Thymus (tissue), 14 donors: ENCODE measurements at places on chromosomes 3 and 15.
A peak's percentile ranks its signal among the peaks of the same experiment; 100 is the strongest.

DNA sequence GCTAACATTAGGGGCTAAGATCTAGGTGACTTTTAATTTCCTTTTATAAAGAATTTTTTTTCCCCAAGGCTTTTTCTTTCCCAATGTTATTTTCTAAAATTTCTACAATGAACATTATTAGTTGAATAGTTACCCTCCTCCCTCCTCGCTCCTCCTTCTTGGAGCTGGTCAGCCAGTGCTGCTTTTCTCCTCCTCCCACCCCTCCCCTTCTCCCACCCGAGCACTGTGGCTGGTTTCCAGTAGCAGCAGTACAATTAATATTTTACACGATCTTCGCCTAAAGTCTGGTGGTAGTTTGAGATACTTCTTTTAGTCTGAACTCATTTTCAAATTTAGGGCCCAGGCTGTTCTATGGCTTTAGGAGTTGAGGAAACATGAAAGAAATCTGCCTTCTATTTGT lies 41.6 kb downstream of the EEFSEC start:
- no peak for DNase-seq

DNA sequence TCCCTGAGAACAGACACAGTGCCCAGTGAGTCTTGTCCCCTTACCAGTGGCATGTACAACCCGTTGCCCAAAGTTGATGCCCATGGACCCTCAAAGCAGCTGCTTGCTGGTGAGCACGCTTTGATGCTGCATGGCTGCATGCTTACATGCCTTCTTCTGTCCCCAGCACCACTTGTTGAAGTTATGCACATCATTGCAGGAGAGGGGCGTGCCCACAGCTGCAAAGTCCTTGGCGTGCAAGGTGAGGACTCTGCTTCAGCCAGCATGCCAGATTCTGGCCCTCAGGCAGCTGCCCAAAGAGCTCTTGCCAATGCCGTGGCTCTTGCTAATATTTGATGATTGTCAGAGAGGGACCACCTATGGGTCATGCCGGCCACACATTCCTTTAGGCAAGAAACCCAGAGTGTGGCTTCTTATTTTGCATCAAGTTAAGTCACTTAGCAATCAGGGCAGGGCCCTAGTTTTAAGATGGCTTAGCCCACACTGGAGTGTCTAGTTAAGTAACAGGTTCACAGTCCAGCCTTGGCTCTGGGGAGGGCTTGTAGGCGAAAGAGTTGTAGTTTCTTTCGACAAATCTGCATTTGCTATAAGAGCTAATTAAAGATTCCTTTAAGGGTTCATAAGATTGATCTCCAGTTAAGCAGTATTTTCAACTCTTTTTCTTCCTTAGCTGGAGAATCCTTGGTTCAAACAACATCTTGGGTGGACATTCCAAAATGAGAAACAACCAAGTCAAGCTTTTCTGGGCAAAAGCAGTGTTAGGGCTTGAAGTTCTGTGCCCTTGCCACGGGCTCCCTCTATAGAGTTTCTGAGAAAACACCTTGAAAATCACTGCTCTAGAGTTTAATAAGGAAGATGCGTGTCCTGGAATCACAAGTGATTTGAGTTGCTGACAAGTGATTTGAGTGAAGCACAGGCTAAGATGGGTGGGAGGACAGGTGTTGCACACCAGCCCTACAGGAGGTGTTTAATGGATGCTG lies 128.6 kb downstream of the SLCO3A1 start:
- no peak for DNase-seq

- DNase-seq: peak; percentile 17
These were observed 30.6 kb downstream of the SLC28A1 start for GRCh38 chr15:84914909-84915605.

GRCh38 chr3:188972310-188972709 lies 199.5 kb upstream of the TPRG1 start:
- no peak for DNase-seq

GRCh38 chr15:101063891-101064794 lies 145.0 kb downstream of the LRRK1 start:
- no peak for DNase-seq

DNA sequence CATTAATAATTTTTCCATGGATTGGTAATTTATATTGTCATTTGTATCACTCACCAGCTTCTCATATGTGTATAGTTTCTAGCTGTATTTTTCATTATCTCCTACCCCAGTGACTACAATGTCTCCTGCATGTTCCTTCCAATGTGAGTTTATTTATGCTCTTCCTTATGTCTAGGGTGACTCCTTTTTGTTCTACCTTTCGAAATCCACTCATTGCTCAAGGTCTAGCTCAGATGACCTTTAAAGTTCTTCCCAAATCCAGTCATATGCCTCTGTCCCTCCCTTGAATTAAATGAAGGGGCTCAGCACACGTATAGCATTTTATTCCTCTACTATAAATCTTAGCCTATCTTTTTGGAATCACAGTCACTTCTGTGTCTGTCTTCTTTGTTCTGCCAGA lies 53.0 kb downstream of the TMEM45A start:
- DNase-seq: no peak

- no peak for DNase-seq
These were observed 16.0 kb upstream of the SCAP start for GRCh38 chr3:47491777-47492176.

GRCh38 chr15:98738689-98739401 lies 90.5 kb downstream of the IGF1R start:
- no peak for DNase-seq

DNA sequence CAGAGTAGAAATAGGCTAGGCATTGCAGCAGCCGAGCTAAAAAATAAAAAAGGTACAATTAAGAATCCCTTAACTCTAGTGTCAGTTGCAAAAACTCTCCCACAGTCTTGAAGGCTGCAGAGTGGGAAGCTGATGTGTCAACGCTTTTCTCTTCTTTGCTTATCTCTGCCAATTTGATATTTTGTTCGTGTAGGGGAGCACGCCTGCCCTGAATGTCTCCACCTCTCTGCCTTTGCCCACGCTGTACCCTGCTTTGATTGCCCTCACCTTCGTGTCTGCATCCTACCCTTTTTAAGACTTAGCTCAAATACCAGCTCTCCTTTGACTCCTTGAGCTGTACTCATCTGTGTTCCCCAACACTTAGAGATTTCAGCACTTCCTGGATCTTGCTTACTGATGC lies 155.4 kb upstream of the CADPS start:
- no peak for DNase-seq

DNA sequence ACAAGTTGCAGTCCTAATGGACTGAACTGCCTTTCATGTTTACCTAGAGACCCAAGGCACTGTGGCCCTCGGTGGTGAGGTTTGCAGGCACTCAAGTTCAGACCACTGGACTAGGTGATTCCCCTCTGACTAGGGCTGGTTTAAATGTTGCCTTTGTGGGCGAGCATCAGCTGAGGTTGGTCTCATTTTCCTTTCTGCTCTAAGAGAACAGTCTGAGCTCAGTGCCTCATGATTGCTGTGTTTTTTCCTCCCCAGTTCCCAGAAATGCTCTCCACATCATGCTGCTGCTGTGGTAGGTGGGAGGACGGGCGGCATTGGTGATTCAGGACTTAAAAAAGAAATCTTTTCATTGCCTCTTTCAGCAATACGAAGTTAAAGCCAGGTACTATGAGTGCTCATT lies 237.2 kb downstream of the MBNL1 start:
- DNase-seq: no peak

DNA sequence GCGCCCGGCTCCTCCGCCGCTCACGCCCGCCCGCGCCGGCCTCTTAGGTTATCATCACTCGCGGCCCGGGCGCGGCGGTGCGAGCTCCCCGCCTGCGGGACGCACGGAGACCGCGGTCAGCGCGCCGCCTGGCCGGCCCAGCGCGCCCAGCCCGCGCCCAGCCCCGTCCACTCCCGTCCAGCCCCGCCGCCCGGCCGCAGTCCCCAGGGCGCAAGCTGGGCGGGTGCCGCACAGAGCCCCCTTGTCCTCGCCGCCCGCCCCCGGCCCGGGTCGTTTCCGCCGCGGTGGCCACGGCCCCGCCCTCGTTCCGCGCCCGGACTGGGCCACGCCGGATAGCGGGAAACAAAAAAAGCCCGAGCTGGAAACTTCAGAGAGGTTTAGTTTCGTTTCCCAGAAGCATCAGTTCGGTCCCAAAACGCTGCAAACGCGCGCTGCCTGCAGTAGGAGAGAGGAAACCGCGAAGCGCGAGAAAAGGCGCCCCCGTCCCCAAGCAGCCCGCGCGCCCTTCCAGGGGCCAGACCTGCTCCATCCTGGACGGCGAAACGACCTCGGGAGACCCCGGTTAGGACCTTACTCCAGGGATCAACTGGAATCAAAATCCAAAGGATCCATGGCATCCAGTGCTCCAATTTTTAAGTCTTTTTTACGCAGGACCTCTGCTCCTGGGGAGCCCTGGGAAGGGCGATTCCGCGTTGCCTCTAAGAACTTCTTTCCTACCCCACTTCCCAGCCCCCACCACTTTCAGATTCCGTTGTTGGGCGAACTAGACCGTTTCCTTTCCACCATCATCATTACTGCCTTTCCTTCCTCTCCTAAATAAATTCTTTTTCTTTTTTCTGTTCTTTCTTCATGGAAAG lies at the start of gene ATP10A:
ATP10A (minus strand) TSS at position 217 of the 857 bp plus-strand sequence. CDS start 231 bp downstream, outside the sequence.
- DNase-seq: no peak

DNA sequence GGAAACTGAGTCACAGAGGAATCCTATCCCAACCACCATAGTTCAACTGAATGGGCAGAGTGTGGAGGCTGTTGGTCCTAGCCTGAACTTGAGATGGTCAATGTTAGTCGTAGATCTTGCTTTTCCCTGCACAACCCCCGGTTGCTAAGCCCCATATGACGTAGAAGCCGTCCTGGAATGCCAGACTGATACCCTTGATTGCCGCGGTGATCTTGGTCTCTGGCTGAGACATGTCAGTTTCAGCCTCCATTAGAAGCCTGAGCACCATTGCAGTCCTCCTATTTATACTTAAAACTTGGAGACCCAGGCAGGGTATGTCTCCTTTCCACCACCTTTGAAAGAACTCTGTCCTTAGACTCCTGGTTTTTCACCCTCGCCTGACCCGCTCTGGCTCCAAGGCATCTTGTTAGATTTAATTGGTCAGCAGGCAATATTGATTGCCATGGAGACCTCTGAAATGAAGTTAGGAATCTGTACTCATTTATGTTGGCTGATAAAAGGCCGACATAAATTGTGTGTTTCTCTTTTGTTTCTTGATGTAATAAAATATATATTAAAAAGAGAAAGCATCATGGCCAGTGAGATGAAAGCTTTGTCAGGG lies 53.4 kb downstream of the RPLP1 start:
- DNase-seq: no peak

DNA sequence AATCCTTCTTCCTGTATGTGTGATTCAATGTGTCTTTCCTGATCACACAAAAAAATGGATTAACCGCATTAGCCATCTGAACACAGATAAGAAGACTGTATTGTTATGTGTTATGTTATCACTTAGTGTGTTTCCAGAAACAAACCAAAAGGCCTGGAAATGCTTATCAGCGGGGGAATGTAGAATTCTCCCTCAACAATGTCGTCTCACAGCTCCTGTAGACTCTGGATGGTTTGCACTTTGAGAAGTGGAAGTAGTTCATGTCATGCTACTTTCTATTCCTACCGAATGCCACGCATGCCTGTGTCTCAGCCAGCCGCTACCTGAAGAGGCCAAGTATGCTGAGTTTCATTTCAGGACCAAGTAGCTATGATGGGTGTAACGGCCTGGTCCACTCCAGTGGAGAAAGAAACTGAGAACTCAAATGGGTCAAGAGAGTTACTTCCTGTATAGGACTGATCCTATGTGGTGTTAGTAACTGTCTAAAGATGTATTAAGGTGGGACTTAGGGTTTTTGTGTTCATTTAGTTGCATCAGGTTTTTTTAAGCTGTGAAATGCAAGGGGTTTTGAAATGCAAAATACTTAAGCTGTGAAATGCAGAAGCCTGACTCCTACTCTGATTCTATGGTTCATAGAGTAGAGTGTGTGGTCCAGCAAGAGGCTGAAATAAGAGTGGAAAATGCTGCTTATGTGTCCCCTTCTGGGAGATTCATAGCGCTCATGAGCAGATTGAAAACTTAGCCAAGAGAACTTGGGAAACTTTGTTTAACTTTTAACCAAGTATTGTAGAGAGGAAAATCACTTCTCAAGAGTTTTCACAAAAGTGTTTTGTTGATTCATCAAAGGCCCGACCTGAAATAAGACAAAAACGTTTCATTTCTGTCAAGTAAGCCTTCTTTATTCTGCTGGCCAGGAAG lies 118.5 kb upstream of the LMOD3 start:
- DNase-seq: no peak

- no peak for DNase-seq
These were observed 9.1 kb downstream of the GK5 start for GRCh38 chr3:142216321-142216720.

DNA sequence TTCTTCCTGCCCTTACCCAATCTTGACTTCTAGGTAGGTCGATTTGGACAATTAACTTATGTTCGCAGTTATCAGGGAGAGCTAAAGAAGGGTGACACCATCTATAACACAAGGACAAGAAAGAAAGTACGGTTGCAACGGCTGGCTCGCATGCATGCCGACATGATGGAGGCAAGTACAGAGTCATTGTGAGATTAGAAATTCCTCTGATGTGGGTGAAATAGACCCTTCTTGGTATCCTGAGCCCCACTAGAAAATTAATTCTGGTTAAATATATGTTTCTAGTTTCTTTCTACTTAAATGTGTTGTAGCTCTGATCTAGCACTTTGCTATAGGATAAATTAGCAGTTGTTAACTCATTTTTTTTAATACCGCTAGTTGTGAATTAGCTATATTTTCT lies 13.6 kb downstream of the LXN start:
- no peak for DNase-seq

- DNase-seq: no peak
These were observed 38.8 kb upstream of the CLDN18 start for GRCh38 chr3:137970914-137971831.

- DNase-seq: no peak
These were observed 52.0 kb downstream of the MAGEF1 start for GRCh38 chr3:184659797-184660301.

- DNase-seq: no peak
These were observed at the start of gene FSD2 for GRCh38 chr15:82805994-82806406. Gene FSD2, minus strand, starts transcription at chr15:82806069. Its CDS starts 18,679 bp downstream, at chr15:82787390.

DNA sequence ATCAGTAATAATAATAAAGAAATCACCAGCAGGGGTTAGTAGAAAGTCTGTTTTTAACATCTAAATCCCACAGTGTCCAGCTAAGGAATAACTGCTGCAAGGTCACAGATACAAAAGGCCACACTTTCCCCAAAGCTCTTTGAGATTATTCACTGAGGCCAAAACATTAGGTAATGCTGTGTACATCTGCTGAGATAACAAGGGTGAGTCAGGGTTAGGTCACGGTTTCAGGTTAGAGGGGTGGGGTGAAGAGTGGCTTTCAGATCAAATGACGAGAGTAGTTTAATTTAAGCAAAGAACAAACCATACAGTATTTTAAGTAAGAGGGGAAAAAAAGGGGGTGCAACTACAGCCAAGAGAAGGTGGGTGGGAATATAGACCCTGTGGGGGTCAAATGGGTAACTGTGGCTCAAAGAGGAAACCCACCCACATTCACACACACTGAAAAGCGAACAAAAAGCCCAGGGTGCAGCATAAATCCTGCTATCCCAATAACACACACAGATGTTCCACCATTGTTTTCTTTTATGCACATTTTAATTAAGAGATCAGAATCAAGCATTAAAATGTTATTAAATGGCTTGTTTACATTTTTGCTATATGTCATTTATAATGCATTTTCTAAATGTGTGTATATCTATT lies 412.9 kb downstream of the TIGIT start:
- DNase-seq: no peak

GRCh38 chr3:43892526-43892925 lies 201.8 kb downstream of the ABHD5 start:
- DNase-seq: no peak

- DNase-seq: no peak
These were observed 35.5 kb upstream of the ATP1B3 start for GRCh38 chr3:141840737-141841544.
